ENCODE measurements at places on chromosomes 1 and 21.
A peak's percentile ranks its signal among the peaks of the same experiment; 100 is the strongest.

GRCh38 chr1:177748080-177748801 is 221.6 kb downstream of the SEC16B start:
- DNase-seq: no peak

DNA sequence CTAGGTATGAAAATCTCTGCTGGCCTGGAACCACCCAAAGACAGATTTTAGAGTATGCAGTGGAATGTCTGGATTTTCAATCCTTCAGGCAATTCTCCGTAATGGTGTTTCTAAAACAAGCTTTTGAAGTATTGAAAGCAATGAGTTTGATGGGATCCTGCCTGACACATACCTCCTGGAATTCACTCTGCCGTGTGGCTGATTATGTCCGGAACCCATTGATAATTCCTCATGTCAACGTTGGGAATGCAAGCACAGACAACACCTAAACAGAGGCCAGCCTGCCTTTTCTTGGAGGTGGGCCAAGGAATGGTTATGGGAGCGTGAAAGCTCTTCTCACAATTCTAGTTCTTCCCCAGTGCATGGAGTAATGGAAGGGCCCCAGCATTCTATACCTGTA is 168.9 kb upstream of the HMCN1 start:
- DNase-seq: no peak

- DNase-seq: peak; percentile 77
Observed at GRCh38 chr1:201481761-201482493, 12.9 kb upstream of the PHLDA3 start.

GRCh38 chr1:227604446-227604845 is 41.1 kb downstream of the ZNF678 start:
- no peak for DNase-seq

GRCh38 chr21:46660505-46660904 is 25.0 kb downstream of the PRMT2 start:
- no peak for DNase-seq

- no peak for DNase-seq
Observed at GRCh38 chr1:243471754-243472745, 216.2 kb downstream of the SDCCAG8 start.

GRCh38 chr1:216665406-216665805 is 57.8 kb downstream of the ESRRG start:
- DNase-seq: no peak

DNA sequence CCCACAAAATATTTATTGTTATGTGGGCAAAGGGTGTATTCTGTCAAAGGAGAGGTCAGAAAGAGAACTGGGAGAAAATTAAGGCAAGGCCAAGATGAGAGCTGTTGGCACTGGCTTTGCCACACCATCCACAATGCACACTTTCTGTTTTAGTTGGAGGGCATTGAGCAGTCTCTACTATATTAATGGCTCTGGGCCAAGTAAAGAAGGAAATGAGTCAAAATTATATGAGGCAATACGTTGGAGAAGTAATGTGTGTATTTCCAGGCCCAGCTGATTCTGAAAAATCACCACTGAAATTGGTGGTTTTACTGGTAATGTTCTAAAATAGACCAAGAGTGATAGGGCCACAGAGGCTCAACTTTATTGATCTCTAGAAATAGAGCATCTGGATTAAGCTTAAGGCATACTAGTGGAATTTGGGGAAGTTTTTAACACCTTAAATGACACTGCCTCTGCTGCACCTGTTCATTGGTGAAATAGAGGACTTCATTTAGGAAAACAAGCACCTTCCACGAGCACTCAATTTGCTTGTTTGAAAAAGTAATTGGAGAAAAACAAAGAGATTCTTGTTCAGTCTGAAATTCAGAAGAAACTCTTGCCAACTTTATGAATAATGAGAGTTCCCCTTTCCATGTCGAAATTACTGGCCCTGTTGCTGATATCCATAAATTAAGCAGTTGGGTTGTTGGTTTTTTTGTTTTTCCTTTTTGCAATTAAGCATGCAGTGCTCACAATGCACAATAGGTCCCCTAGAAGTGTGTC is 424.9 kb downstream of the ADGRL2 start:
- DNase-seq: no peak

DNA sequence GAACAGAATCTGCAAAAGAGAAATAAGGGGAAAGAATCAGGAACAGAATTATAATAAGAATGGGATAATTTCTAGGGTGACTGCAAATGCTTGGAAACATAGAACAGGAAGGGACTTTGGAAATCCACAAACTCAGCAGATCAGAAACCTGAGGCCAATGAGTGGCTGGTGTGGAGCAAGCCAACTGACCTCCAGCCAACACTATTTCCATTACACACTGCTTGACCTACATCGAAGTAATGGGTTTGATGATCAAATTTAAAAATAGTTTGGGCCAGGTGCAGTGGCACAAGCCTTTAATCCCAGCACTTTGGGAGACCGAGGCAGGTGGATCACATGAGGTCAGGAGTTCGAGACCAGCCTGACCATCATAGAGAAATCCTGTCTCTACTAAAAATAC is 284.9 kb downstream of the GRIK1 start:
- no peak for DNase-seq

DNA sequence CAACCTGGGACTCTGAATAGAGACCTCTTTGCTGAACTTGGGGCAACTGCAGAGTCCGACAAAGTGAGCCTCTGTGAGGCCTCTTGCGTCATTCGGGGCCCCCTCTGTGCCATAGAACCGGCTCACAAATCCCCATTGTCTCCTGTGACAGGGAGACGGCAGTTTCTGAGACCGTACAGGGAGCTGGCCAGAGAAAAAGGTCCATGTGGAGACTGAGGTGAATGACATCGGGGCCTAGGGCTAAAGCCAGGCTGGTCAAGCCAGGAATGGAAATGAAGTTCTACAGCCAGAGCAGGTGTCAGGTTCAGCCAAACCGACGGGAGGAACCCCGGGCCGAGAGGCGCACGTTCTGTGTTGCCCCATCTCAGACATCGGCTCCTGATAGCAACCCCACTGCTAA is 37.1 kb upstream of the TRIM67 start:
- no peak for DNase-seq

- no peak for DNase-seq
Observed at GRCh38 chr1:157880621-157881020, 39.0 kb upstream of the CD5L start.

DNA sequence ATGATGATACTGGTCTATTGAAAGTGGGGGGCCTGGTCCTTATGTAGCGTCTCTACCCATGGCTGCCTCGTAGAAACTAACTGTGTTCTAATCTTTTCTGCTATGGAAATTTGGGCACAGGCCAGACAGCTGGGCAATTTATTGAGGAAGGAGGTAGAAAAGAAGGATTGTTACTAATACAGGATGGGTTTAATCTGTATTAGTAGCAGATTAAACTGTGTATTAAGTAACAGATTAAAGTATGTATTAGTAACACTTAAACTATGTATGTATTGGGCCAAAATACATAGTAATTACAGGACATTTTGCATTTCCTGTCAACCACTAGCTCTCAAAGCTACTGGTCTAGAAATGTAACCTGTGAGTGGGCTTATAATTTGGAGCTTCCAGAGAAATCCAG is 142.0 kb downstream of the MAST2 start:
- no peak for DNase-seq

GRCh38 chr1:200925831-200926230 is 31.1 kb downstream of the INAVA start:
- no peak for DNase-seq

DNA sequence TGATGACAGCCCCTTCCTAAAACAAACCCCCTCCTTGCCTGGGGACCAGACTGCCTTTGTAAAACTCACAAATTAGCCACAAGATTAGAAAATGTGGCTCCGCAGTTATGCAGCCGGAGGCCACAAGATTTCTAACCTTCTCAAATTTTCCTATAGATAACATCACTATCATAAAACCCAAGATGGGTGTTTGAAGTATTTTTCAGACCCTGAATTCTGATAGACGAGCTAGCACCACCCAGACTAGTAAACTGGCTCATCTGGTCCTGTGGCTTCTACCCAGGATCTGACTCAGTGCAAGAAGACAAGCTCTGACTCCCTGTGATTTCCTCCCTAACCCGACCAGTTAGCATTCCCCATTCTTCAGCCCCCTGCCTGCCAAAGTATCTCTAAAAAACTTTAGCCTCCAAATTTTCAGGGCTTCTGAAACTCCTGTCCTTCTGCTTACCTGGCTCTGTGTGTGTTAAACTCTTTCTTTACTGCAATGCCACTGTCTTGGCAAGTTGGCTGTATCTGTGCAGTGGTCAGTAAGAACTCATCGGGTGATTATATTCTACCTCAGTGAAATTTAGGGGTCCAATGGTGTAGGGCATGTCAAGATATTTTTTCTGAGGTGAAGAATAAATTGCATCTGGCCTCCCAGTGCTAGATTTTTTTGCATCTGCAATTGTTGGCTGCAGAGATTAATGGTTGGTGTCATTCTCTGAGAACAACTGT is 102.1 kb downstream of the S1PR1 start:
- DNase-seq: no peak

- DNase-seq: no peak
Observed at GRCh38 chr1:79264285-79264684, 257.8 kb upstream of the ADGRL4 start.

- no peak for DNase-seq
Observed at GRCh38 chr1:87179851-87180519, 148.7 kb upstream of the LMO4 start.

GRCh38 chr1:193404236-193404635 is 217.8 kb upstream of the B3GALT2 start:
- no peak for DNase-seq

GRCh38 chr21:34992180-34992579 is 56.9 kb downstream of the RUNX1 start:
- DNase-seq: no peak

DNA sequence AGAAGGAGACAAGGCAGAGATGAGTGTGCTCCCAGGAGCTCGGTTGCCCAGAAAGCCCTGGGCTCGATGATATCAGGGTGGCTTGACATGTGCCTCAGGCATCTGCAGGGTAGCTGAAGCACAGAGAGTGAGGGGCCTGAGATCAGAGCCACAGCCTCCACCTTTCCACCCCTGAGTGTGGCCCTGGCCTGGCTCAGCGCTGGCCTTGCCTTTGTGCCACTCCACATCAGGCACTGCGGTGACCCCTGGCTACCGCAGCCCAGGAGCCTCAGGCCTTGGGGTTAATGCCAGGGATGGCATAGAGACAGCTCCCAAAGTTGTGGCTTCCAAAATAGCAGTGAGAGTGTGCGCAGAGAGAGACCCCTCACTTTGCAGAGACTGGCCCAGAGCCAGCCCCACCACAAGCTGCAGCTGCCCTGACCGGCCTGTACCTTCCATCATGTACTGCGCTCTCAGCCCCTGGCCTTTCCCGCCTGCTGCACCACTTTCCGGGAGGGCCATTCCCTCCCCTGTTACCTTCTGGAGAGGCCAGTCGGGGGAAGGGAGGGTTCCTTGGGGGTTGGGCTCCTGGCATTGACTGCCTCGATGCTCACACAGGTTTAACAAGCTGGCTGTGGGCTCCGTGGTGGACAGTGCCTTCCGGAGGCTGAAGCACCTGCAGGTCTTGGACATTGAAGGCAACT is 19.5 kb downstream of the PODN start:
- no peak for DNase-seq

GRCh38 chr1:49333906-49334305 is 557.2 kb upstream of the BEND5 start:
- no peak for DNase-seq

GRCh38 chr1:111406321-111406768 is 21.2 kb downstream of the OVGP1 start:
- DNase-seq: peak; percentile 37

DNA sequence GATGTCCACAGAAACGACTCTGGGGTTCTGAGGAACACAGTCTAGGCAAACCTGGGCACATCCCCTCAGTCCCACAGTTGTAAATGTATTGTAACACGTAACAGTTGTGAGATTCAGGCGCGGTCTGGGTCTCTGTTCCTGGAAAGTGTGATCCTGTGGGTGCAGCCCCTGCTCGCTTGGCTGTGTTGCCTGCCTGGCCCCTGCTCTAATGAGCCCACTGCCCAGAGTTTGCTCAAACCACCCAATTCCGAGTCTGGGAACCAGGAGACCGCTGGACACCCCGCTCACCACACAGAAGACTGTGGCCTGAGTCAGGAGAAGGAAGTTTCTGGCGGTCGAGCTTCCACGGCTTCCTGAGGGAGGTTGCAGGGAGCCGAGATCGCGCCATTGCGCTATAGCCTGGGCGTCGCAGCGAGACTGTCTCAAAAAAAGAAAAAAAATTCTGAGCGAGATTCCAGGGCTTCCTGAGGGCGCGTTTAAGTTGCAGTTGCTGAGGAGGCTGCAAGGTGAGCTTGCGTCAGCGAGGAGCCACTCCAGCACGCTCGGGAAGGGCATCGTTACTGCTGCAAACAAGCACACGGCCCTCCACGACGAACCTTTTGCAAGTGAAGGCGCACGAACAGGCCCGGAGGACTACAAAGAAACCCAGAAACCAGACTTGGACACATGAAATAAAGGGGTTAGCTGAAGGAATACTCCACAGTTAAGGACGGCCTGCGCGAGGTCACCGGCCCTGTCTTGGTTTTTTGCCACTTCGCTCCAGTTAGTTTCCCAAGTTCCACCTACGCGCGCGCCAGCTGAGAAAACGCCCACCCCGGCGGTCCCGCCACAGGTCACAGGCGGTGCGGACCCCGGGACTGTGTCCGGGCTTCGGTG is 1.1 kb downstream of the C21orf58 start:
- DNase-seq: peak; percentile 16

- DNase-seq: no peak
Observed at GRCh38 chr1:87940421-87940820, 611.7 kb downstream of the LMO4 start.

- DNase-seq: no peak
Observed at GRCh38 chr1:216723274-216723780, at the start of gene ESRRG. Gene ESRRG, minus strand, starts transcription at chr1:216723429. Its CDS starts 130 bp downstream, at chr1:216723299.

DNA sequence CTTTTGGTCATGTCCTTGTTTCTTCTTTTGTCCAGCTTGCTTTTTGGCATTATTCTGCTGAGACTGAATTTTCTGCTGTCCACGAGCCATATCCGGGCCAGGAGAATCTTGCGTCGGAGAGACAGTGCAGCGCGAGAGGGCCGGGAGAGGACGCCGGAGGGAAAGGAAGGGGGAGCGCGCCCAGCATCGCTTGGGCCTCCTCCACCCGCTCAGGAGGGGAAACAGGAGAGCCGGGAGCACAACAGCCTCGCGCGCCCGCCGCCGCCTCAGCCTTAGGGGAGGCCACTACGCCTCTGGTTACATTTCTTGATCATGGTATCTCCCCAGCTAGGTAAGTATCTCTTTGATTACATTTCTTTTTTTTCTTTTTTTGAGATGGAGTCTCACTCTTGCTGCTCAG is 7.4 kb upstream of the DEGS1 start:
- DNase-seq: no peak

GRCh38 chr1:50531027-50531426 is 107.8 kb upstream of the DMRTA2 start:
- DNase-seq: no peak

GRCh38 chr21:38299671-38300070 is 42.9 kb downstream of the KCNJ15 start:
- DNase-seq: no peak

GRCh38 chr1:230868736-230869385 is 540 bp upstream of the C1orf198 start:
- DNase-seq: no peak

- DNase-seq: no peak
Observed at GRCh38 chr1:182149411-182149965, 88.0 kb upstream of the ZNF648 start.

DNA sequence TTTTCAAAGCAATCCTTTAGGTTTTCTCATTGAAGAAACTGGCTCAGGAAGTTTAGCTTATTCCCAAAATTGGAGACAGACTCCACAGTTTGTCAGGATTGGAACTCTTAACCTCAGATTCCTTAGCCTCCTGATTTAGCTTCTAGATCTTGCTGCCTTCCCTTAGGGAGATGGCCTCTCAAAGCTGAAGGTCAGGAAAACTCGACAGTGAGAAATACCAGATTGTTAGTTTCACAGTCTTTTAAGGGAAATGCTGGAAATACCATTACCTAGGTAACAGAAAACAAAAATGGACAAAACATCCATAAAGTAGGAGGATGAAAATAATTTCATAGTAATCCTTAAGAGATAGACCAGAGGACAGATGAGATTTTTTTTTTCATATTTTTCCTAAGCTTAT is 7.8 kb downstream of the RASAL2 start:
- no peak for DNase-seq

Data from stimulated activated CD4-positive, alpha-beta T cell treated with anti-CD3 and anti-CD28 coated beads, TNF-alpha, amount 100 ng/mL, for 24 hours (primary cell).